Liver (tissue), 10 donors: ENCODE measurements at places on chromosomes 4 and X. TPM values are rescaled to one million over a fixed set of nuclear protein-coding genes. Genes with fewer than 3 reads are reported as not detected.

Gene SOWAHB
- 30.5 TPM for total RNA-seq

Gene UGT2B17
- 1.3 TPM for total RNA-seq

Gene SAGE1
- 0.05 TPM for total RNA-seq

Gene LCORL
- total RNA-seq: 7.1 TPM

Gene DIPK2B
- total RNA-seq: 0.61 TPM

Gene SLC6A8
- total RNA-seq: 44.4 TPM

Gene ZRSR2
- 1.4 TPM for total RNA-seq

Gene CCDC120
- total RNA-seq: 1.9 TPM

Gene IRS4
- not detected for total RNA-seq
